ENCODE measurements at places on chromosomes 7 and 10. TPM values are rescaled to one million over a fixed set of nuclear protein-coding genes. Genes with fewer than 3 reads are reported as not detected.
A peak's percentile ranks its signal among the peaks of the same experiment; 100 is the strongest.

The SLC39A12 gene
- 0.29 TPM for total RNA-seq

The CNPY1 gene
- not detected for total RNA-seq

- H3K4me3 ChIP-seq: no peak overlapping the region
- peaks cover 7% of the 10 kb centered on the region for H3K27me3 ChIP-seq
- no peak for DNase-seq
- no peaks in the 10 kb centered on the region for H3K4me1 ChIP-seq
Observed at GRCh38 chr10:6669269-6669859, 89.3 kb upstream of the PRKCQ start.

- DNase-seq: no peak
- H3K27ac ChIP-seq: no peak overlapping the region
- H3K4me1 ChIP-seq: no peaks in the 10 kb centered on the region
- H3K27me3 ChIP-seq: peaks cover 43% of the 10 kb centered on the region
- no peak overlapping the region for H3K4me3 ChIP-seq
- no peaks in the 10 kb centered on the region for H3K36me3 ChIP-seq
Observed at GRCh38 chr7:1651031-1651446, 19.0 kb upstream of the ELFN1 start.

DNA sequence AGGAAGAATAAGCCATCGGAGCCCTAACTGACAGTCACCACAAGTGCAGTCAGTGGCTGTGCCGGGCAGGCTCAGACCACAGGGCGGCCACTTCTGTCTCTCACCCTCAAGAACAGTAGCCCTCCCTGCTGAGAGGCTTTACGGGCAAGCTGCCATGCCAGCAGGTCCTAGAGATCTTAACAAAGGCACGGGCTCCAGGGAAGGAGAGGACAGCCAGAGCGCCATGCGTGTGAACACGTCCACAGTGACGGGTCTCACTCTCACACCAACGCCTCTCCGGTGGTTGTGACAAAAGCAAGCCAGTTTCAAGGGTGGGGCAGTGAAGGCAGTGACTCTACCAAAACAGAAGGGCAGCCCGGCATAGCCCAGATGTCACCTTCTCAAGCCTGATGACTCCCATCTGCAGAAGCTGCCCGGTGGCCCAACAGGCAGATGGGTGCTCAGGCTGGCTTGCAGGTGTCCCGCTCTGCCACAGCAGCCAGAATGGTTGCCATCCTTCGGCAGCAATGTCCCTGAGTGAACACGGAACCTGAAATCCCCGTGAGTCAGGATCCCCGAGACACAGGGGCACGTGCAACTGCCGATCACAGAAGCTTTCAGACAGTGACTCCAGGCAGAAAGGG is 102.0 kb downstream of the FAM53B start:
- no peaks in the 10 kb centered on the region for H3K36me3 ChIP-seq
- DNase-seq: peak; percentile 85
- peak overlapping the region; percentile 77 for H3K27ac ChIP-seq
- no peak overlapping the region for H3K4me3 ChIP-seq
- H3K27me3 ChIP-seq: no peaks in the 10 kb centered on the region
- H3K4me1 ChIP-seq: peaks cover 64% of the 10 kb centered on the region
